ENCODE measurements at places on chromosomes 16 and 17.

DNA sequence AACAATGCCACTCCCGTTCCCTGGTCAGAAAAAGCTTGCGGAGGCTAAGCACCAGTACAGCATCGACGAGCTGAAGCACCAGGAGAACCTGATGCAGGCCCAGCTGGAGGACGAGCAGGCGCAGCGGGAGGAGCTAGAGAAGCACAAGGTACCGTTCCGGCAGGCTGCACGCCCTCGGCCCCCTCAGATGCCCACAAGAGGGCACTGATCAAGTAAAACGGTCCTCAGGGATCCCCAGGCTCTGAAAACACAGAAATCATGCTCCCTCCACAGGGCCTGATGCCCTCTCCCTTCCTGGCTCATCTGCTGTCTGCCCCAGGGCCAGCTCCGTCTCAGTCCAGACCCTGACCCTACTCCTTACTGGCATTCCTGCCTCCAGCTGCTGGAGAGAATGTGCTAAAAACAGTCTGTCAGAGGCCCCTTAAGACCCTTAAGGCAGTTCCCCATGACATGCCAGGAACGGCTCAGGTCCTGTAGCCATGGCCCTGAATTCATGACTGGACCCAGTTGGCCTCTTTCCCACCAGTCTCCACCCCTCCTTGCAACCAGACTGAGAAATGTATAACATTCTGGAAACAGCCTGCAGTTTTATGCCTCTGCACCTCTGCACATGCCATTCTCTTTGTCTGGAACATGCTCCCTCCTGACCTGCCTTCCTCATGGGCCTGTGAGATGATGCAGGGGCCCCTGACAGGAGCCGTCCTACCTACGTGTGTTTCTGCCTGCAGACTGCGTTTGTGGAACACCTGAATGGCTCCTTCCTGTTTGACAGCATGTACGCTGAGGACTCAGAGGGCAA is 21.8 kb downstream of the DRC3 start:
- DNase-seq: no peak

GRCh38 chr17:50560185-50560824 is at the start of gene CACNA1G:
Gene CACNA1G, plus strand, starts transcription at chr17:50560715. Its CDS starts 745 bp downstream, at chr17:50561460.
- no peak for DNase-seq

DNA sequence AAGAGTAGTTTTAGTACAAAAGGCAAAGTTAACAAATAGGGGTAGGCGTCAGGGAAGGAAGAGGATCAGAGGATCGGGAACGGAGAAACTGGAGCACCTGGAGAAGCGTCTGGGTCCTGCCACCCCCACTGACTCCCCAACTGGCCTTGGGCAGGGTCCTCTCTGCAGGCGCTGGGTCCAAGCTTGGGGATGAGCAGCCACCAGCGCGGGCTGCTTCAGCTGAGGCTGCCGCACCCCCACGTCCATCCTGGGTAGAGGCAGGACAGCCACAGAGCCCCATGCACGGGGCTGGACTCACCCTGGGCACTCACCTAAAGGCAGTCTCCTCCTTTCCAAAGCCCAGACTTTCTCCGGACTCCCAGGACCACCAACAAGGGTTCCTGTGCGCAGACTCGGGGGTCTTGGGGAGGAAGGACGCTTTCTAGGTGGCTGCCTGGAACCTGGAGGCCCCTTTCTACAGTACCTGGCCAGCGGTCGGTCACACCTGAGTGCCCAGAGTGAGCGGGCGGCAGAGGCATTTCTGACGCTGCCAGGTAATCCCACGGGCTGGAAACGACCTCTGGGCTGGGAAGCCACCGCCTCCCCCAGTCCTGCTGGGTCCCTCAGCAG is 1.1 kb downstream of the HS3ST6 start:
- DNase-seq: no peak

GRCh38 chr16:87815567-87815966 is 49.8 kb upstream of the KLHDC4 start:
- DNase-seq: no peak

DNA sequence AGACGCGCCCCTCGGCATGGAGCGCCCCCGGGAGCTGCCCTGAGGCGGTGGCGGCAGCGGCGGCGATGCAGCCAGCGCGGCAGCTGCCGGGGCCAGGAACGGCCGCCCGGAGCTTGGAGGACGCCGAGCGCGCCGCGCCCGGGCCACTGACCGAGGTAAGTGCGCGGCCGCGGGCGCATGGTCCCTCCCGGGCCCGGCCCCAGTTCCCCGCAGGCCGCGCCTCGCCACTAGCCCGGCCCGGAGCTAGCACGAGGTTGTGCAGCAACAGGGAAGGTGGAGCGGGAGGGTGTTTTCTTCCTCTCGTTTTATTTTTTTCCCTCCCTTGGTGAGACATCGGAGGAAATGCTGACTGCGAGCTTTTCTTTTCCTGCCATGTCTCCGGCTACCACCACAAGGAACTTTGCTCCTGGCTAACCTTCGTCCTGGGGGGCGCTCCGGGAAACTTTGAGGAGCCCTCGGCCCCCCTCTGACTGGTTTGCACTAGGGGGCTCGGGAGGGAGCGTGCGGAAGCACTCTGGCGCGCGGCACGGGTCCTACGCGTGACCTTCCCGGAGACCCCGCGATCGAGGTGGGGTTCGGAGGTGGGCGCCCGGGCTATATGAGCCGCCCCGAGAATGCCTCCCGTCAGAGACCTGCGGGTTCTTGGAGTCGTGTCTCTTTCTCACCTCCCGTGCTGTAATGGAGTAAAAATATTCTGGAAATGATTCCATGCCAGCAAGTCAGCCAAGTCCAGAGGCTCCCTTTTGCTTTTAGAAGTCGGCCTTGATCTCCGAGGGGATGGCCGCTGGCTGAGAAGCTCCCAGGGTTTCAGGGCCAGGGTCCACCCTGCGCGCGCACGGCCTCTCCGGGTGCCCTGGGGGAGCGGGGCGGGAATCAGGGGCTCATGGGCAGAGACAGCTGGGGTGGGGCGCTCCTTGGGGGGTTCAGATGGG is 868 bp downstream of the KCNJ12 start:
- no peak for DNase-seq

- no peak for DNase-seq
Observed at GRCh38 chr17:78873519-78874340, 29.3 kb downstream of the CEP295NL start.

- DNase-seq: no peak
Observed at GRCh38 chr17:33484559-33484958, 191.5 kb upstream of the ASIC2 start.

GRCh38 chr17:57810721-57811637 is 38.9 kb downstream of the MRPS23 start:
- peak; percentile 97 for DNase-seq

DNA sequence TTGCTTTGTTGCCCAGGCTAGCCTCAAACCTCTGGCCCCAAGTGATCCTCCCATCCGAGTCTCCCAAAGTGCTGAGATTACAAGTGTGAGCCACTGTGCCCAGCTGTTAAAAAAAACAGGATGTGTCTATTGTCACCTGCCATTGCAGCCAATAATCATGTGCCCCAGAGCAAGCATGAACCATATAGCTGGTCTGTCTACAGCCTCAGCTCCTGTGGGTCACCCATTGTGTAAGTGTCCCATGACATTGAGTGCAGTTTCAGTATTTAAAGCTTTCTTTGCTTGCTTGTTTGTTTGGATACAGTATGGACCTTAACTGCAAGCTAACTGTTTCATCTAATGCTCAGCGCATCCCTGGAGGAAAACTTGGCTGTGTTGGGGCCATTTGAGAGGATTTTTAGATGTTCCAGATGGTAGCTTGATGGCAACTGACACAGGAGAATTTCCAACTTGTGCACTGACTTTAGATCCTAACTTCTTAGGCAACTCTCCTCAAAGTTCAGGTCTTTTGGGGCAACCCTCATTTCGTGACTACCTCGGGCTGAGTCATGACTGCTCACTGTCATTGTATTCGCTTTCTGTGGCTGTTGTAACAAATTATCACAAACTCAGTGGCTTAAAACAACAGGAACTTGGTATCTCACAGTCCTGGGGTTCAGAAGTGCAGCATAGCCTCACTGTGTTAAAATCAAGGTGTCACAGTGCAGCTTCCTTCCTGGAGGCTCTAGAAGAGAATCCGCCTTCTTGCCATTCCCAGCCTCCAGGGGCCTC is 30.3 kb upstream of the ADORA2B start:
- DNase-seq: no peak

- no peak for DNase-seq
Observed at GRCh38 chr16:65641762-65642289, 520.0 kb upstream of the CDH11 start.

DNA sequence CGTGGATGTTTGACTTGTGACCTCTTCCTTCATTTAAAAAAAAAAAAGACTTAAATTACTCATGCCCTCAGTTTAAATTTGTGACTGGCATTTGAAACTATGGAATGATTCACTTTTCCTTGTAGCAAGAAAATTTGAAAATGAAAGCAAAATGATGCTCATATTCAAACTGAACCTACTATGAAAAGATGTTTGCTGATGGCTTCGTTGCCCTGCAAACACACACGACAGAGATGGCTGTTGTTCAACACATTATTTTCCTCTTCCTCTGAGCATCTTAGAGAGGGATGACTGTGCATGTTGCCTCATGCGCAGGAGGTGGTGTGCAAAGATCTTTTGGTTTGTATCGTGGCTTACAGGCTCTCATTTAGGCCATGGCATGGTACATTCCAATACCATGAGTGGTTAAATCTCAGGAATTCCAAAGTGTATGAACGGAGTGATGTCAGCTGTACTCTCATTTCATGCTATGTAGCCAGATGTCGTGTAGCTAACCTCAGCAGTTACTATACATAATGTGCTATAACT is 164.5 kb downstream of the PRKCA start:
- no peak for DNase-seq

DNA sequence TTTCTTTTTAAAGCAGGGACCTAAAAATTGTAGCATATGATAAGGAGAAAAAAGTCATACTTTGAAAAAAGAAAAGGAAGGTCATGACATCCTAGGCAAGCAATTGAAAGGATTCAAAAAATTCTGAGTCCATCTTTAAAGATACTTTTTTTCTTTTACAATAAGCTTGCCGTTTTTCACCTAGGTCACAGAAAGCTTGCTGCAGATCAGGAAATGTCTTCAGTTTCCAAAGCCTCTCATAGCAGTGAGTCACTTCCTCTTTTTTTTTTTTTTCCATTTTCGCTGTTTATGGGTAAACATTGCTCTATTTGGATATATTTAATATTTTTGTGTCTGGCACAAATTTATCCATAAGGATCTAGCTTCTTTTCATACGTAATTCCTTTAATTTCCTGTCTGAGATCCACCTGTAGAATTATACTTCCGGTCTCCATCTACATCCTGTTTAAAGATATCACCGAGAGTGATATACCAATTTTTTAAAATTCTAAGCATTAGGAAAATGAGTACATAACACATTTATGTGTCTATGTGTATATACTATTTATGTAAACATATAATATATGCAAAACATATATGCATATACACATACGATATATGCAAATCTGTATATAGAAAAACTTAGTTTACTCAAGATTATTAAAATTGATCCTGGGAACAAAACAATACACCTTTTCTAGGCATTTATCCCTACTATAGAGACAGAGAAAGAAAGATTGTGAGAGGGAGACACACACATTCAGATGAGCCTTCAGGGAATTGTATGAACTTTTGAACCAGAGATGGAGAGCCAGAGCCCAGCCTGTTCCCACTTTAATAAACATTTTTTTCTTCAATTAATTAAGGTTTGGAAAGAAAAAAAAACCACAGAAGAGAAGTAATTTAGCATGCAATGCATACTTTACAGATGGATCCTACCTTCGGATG is 134.4 kb downstream of the SKAP1 start:
- no peak for DNase-seq

DNA sequence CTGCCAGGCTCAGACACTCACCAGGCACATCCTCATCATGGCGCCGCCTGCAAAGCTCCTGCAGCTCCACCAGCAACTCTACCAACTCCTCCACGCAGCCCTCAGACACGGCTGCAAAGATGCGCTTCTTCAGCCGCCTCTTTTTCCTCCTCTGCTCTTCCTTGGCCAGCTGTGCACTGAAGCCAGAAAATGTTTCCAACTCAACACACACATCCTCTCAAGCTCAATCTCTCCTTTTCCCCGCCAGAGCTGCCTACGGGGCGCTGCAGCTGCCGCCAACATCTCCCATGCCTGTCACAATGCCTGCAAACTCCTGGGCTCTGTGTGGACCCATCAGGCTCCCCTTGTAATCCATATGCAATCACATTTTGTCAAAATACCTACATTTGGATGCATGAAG is 14.2 kb downstream of the TRPV3 start:
- no peak for DNase-seq

- no peak for DNase-seq
Observed at GRCh38 chr17:72422505-72423285, 301.9 kb downstream of the SOX9 start.

- no peak for DNase-seq
Observed at GRCh38 chr17:64255764-64256163, 7.3 kb downstream of the TEX2 start.

DNA sequence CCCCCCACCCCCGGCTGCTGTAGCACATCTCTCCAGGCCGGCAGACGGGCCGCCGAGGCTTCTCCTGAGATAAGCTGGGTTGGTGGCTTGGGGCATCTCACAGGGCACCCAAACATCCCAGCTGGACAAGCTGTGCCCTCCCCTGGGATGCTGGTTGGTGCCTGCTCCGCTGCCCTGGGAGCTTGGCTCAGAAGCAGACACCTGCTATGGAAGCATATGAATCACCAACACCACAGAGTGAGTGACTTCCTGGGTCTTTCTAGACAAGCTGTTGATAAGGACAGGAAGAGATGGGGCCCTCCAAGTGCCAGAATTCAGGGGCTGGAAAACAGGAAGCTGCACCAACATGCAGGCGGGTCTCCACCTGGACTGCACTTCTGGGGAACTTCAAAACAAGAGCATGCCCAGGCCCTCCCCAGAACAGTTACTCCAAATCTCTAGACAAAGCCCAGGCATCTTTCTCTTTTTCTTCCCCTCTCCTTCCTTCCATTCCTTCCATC is 13.7 kb downstream of the C16orf95 start:
- DNase-seq: no peak

DNA sequence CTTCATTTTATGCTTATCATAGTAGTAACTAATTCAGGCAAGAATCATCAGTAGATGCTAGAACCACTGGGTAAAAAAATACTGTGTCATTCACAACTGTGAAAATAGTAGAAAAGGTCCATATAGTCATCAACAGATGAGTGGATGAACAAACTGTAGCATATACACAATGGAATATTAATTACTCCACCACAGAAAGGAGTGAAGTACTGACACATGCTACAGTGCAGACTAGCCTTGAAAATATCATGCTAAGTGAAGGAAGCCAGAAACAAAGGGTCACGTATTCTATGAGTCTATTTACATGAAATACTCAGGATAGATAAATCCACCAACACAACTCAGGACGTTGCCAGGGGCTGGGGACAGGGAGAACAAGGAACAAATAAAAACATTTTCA is 13.3 kb downstream of the USP22 start:
- DNase-seq: no peak

DNA sequence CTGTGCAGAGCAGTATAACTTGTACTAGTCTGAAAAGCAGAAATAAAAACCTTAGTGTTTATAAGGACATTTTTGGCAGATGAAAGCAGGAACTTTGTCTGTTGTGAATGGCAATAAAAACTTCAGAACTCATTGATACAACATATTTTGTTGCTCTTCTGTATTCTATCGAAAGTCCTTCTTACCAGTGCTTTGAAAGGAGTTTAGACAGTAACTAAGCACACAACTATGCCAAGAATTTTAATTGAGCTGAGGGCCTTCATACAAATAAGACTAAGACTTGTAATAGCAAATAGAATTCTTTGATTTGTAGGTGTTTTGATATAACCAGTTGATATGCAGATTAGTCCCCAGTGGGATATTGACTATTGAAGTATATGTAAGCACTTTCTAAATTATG is 308.4 kb downstream of the ZFHX3 start:
- DNase-seq: no peak

All from NCI-H1417 treated with DMSO at 0.1 percent for 48 hours (cell line).